HT1080 (cell line): ENCODE measurements at places on chromosomes 1 and 21. TPM values are rescaled to one million over a fixed set of nuclear protein-coding genes. Genes with fewer than 3 reads are reported as not detected.

Gene UTS2
- total RNA-seq: not detected in 2 replicates

Gene CASQ2
- not detected in 2 replicates for total RNA-seq

Gene ICOSLG
- 0.03 and 0.37 TPM in 2 replicates for total RNA-seq

Gene NBPF10
- total RNA-seq: 0.96 and 1.2 TPM in 2 replicates

Gene FCN3
- not detected in 2 replicates for total RNA-seq

Gene MX2
- 0.08 and 0.17 TPM in 2 replicates for total RNA-seq

- no peak for DNase-seq
These were observed 49.5 kb upstream of the RAB4A start for GRCh38 chr1:229221106-229222019.

DNA sequence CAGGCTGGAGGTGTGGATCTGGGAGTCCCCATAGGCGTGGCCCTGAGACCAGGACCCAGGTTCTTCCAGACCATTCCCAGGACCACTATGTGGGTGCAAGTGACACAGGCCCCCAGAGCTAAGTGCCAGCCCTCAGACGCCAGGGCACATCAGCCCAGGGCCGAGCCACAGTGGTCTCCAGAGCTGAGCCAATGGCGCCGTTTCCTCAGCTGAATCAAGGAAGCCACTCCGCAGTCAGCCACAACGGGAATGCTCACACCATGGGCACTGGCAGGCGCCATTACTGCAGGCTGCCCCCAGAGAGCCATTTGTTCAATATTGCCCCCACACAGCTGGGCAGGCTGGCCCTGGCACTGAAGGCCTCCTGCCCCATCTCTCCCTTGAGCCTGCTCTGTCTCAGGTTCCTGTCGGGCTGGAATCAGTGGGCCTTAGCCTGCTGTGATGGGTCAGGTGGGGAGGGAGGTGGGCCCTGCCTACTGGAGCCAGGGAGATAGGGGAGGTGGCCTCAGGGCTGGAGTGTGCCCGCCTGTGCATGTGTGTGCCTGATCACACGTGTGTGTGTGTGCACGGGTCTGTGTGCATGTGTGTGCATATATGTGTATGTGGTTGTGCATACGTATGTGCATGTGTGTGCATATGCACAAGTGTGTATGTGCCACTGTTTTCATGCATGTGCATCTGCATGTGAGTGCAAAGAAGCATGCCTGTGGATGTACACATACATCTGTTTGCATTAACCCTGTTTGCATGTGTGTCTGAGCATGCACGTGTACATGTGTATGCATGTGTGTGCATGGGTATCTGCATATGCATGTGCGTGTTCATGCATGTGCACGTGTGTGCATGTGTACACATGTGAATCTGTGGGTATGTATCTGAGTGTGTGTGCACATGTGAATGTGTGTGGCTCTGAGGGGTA is 6.1 kb downstream of the GJC2 start:
- no peak for DNase-seq

DNA sequence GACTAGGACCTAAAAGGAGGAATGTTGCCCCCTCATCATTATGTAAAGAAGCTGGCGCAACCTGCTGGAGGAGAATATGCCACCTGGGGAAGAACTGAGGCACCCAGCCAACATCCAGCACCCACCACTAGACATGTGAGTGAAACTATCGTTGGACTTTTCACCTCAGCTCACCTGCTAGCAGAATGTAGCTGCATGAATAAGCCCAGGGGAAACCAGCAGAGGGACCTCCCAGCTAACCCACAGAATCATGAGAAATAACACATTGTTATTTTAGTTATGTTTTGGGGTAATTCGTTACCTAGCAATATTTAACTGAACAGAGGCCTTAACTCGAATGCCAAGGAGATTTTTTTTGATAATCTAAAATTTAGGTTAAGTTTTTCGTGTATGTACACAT is 542.5 kb upstream of the DAB1 start:
- DNase-seq: no peak

DNA sequence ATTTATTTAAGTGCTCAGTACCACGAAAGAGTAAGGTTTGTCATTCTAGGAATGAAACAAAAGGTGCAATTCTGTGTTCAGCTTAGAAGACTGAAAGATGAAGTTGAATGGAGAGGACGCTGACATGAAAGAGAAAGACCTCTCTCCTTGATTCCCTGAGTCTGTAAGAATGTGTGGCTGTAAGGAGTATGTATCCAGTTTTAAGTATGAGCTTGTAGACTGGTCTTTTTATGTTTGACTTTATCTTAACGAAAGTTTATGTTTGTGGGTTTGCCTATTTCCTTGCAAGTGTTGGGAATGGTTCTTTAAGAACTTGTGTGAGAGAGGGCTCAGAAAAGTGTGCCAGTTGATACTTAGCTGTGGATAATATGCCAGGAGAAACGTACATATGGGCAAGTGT is 1.4 kb downstream of the CHD1L start:
- no peak for DNase-seq

GRCh38 chr1:172478485-172478884 is 34.6 kb upstream of the PIGC start:
- no peak for DNase-seq

DNA sequence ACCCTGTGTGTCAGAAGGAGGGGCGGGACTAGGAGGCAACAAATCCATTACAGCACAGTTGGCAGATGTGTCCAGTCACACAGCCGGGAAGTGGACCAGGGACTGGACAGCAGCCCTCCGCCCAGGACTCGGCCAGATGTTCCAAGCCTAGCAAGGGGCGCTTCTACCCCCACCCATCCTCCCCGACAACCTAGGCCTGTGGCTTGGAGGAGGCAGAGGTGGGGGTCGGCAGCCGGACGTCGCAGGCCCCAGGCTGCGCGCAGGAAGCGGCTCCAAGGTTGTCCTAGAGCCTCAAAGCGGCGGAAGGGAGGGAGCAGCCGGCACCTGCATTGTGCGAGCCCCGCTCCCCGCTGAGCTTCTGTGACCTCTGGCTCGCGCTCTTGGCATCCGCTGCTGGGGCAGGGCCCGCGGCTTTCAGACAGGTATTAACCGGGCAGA is 20.6 kb upstream of the MYCL start:
- no peak for DNase-seq

DNA sequence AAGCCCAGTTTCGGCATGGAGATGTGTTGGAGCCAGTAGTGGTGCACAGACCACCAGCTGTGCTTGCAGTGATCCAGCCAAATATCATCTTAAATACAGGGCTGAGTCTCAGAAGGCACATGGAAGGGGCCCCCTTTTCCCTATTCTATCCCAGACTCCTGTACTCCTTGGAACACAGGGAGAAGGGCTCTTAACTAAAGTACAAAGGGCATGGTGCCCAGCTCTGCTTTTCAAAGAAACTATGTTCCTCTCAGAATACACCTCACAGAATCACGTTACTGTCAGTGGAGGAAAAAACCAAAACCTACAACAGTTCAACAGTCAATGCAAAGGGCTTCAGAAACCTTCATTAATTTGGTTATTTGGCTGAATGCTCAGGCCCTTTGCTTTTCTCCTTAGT is 180.6 kb upstream of the C1orf105 start:
- no peak for DNase-seq

DNA sequence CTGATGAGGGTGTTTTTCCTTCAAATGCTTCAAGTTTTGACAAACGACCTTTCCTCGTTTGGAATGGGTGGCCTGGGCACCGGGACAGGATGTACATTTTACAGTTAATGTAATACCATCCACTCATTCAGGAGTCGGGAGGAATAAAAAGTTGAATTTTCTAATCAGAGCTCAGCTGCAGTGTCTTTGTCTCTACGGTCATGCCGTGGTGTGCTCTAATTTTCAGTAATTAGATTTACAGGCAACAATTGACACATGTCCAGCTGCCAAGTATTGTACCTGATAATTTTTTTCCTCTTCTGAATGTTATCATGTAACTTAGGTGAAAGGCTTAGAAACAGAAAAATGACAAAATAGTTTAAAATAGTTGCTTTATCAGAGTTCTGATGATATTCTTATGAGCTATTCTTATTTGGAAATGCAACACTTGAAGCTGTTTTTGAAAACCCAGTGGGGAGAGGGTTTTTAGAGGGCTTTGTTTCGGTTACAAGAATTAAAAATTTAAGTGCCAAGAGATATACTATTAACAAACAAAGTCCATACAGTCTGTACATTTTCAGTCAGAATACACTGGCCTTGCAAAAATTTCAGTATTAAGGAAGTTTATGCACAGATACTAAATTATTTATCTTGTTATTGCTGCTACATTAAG is 1.0 kb downstream of the CDKN2C start:
- DNase-seq: peak; percentile 32

DNA sequence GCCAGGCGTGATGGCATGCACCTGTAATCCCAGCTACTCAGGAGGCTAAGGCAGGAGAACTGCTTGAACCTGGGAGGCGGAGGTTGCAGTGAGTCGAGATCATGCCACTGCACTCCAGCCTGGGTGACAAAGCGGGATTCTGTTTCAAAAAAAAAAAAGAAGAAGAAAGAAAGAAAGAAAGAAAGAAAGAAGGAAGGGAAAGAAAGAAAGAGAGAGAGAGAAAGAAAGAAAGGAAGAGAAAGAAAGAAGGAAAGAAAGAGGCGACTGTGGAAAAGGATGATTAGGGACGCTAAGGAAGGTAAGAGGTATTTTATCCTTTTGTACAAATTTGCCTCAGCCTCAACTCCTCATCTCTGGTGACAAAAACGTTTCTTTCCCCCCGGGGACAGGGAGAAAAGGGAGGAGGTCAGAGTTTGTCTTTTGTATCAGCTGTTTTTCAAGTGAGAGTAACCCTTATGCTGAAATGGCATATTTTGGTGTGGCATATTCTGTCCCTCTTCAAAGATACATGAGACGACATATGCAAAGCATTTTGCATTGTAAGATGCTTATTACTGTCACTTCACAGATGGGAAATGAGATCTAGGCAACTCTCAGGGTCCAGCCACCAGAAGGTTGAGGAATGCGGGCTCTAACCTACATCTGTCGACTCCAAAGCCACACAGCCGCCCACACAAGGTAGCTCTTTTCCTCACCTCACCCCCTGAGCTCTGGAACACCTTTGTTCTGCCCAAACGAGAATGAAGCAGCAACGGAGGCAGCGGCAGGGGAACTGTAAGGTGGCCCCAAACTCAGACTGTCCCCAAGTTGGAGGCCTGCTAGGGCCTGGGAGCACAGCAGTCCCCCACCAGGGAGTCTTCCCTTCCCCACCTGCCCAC is 38.0 kb downstream of the NUAK2 start:
- DNase-seq: no peak

DNA sequence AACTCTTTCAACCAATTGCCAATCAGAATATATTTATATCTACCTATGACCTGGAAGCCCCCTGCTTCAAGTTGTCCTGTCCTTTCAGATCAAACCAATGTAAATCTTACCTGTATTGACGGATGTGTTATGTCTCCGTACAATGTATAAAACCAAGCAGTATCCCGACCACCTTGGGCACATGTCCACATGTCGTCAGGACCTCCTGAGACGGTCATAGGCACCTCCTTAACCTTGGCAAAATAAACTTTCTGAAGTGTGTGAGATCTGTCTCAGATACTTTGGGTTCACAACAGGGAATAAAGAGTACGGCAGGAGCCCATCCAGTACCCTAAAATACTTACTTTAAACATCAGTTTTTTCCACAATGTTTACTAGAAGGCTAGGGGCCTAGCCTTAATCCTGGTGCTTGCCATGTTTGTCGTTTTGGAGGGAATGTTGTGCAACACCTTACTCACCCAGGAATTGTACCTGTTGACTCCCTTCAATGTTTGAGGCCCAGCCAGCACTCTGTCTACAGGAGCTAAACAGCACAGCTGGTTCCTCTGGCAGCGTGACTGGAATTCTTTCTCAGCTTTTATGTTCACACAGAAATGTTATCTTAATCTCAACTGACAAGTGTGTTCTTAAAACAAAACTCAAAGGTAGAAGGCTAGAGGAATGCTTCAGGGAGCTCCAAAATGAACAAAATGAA is 90.8 kb upstream of the USP25 start:
- DNase-seq: no peak

DNA sequence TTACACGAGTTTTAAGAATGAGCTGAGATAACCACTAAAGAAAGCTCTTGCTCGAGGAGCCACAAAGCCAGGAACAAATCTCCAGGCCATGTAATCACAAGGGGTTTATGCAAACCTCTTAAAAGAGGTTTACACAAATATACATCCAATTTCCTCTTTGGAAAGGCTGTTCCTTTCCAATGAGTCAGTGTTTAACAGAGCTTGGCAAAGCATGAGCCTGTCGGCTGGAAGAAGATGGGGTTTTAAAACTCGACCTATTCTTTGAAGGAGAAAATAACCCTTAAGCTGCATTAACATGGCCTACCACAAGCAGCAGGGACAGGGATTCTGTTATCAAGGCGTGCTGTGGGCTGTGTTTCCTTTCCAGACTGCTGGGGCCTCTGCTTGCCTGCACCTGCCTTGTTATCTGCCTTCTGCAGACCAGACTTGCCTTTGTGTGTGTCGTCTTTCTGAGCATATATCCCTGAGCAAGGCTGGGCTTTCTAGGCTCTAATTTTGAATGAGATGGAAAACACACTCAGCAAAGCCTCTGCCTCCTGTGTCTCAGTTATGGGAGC is 40.6 kb upstream of the CYP2J2 start:
- DNase-seq: no peak

DNA sequence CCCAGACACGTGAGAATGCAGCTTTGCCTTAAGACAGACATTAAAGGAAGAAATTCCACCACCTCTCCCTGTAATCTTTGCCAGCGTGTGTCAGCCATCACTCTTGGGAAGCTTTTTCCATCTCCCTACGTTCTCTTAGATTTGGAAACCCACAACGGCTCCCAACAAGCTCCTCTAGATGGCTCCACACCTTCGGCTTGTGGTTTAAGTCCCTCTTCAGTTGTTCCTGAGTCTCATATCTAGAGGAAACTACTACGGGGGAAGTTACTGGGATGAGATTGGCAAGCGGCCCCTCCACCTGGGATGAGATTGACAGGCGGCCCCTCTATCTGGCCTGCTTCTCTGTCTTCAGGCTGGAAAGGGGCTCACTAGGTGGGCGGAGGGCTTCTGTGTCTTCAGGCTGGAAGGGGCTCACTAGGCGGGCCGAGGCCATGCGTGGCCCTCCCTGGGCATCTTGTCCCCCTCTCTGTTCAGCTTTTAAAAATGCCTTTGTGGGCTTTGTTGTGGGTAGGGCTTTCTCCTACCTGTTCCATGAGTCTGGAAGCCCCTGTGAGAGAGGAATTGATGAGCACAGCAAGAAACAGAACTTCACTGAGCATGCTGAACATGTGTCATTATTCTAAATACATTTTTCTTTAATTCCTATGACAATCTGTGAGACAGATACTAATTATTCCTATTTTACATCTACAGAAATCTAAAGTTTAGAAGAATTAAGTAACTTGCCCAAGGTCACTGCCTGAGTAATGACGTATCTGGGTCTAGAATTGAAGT is 670.5 kb downstream of the KIF26B start:
- no peak for DNase-seq

GRCh38 chr1:178055093-178055492 is 38.8 kb upstream of the RASAL2 start:
- peak; percentile 76 for DNase-seq

DNA sequence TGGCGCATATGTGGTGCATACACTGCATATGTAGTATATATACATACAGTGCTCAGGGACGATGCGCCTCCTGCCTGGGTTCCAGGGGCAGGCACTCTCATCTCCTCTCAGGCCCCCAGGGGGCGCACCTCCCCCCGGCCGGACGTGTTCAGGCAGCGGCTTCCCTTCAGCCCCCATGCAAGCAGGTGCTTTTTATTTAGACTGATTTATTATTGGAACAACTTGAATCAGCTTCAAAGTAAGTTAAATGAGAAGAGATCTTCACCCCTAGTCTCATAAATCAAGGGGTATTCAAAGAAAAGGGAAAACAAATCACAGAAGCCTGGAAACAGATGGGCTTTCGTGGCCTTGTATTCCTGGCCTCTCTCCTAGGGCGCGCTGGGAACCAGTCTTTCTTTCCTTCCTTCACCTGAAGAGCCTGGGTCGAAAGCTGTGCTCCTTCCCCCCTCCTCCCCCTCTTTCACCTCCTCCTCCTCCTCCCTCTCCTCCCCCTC is 64.6 kb downstream of the UBIAD1 start:
- peak; percentile 29 for DNase-seq
